T1000 (cell line): ENCODE measurements at places on chromosomes 2 and 18.

GRCh38 chr2:74222300-74222650, 23.9 kb downstream of the MTHFD2 start:
- DNase-seq: no peak

GRCh38 chr18:48222118-48222517, 187.1 kb downstream of the ZBTB7C start:
- no peak for DNase-seq

DNA sequence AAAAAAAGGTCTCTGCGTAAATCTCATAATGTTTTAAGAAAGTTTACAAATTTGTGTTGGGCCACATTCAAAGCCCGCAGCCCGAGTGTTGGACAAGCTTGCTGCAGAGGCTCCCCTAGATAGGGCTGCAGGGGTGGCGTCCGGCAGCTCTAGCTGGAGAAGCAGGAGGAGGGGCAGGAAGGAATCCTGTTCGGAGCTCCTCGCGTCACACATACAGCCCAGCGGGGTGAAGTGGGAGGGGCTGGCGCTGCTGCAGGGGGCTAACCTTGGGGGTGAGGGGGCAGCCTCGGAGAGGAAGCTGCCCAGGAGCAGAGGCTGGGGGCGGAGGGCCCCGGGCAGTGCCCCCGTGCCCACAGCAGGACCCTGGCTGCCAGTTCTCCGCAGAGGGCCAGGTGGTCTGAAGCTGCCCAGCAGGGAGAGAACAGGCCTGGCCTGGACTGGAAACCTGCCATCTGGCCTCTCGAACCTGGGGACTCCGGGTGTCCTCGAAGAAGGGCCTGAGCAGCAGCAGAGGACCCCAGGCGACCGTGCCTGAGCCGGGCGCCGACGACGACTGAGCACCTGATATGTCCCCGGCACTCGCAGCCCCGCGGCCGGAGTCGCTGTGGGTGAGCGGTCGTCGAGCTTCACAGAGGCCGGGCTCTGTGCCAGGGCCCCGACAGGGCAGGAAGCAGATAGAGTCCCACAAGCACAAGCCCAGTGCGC, 2.6 kb upstream of the GPR35 start:
- no peak for DNase-seq

GRCh38 chr18:21359746-21360145, 117.7 kb downstream of the GREB1L start:
- DNase-seq: no peak

DNA sequence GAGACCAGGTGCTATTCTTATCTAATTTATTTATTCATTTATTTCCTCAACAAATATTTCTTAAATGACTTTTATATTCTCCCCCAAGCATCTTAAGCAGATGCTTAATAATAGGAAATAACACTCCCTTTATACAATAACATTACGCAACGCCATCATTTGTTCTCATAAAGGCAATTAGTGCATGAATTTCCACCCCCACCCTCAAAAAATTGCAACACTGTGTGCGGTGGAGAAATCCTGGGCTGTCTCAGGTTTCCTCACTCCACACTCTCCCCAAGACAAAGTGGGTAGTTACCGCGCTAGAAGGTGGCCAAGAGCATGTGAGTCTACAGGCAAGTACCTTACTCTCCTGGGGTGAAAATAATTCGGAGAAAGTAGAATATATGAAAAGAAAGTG, 37.0 kb upstream of the CTDP1 start:
- no peak for DNase-seq

GRCh38 chr2:28475088-28475595, 20.7 kb upstream of the PLB1 start:
- DNase-seq: no peak
